ENCODE measurements at places on chromosomes 6 and 20. TPM values are rescaled to one million over a fixed set of nuclear protein-coding genes. Genes with fewer than 3 reads are reported as not detected.

TAAR9 gene
- total RNA-seq = not detected

SCAND1 gene
- 56.6 TPM for total RNA-seq

PI3 gene
- total RNA-seq = not detected

NKX2-4 gene
- not detected for total RNA-seq

BCAS4 gene
- 8.4 TPM for total RNA-seq

KIAA0408 gene
- total RNA-seq = 4.1 TPM

NOX3 gene
- total RNA-seq = not detected

PRL gene
- total RNA-seq = not detected

ADGB gene
- total RNA-seq = not detected

CD93 gene
- 0.43 TPM for total RNA-seq

MYO6 gene
- total RNA-seq = 1.1 TPM

GPR6 gene
- not detected for total RNA-seq

COL19A1 gene
- total RNA-seq = not detected

ZC3H12D gene
- total RNA-seq = 15.2 TPM

Data from activated naive CD4-positive, alpha-beta T cell treated with anti-CD3 and anti-CD28 coated beads, Interleukin-2, amount 10 ng/mL, durations not matched to agents 5 hours and 36 hours (primary cell).